ENCODE measurements at places on chromosomes 6 and 20.

DNA sequence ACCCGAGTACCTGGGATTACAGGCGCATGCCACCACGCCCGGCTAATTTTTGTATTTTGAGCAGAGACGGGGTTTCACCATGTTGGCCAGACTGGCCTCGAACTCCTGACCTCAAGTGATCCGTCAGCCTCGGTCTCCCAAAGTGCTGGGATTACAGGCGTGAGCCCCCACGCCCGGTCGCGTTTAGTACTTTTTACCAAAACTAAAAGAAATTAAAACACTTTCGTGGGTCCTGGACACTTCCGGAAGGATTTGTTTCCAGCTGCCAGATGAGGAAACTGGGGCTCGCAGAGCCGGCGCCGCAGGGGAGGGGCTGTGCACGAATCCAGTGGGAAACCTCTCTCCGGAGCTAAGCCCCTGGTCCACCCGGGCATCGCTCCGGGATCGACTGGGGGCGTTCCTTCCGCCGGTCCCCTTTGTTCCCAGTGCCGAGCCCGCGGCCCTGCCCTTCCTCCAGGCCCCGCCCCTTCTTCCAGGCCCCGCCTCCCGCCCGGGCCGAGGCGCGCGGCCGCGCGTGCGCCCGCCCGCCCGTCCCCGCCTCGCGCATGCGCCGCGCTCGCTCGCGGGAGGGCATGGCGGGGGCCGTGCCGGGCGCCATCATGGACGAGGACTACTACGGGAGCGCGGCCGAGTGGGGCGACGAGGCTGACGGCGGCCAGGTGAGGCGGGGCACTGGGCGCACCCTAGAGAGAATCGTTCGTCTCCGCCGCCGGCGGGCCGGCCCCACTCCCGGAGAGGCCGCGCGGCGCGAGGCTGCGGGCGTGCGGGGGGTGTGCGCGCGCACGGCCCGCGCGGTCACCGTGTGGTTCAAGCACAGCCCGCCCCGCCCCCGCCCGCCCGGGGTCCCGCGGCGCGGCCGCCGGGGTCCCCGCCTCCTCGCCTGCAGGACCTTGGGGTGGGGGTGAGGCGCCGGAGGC lies at the start of gene NELFCD:
NELFCD (plus strand) TSS at position 546 of the 917 bp plus-strand sequence; CDS start at position 600, 54 bp downstream.
- DNase-seq: peak; percentile 89

DNA sequence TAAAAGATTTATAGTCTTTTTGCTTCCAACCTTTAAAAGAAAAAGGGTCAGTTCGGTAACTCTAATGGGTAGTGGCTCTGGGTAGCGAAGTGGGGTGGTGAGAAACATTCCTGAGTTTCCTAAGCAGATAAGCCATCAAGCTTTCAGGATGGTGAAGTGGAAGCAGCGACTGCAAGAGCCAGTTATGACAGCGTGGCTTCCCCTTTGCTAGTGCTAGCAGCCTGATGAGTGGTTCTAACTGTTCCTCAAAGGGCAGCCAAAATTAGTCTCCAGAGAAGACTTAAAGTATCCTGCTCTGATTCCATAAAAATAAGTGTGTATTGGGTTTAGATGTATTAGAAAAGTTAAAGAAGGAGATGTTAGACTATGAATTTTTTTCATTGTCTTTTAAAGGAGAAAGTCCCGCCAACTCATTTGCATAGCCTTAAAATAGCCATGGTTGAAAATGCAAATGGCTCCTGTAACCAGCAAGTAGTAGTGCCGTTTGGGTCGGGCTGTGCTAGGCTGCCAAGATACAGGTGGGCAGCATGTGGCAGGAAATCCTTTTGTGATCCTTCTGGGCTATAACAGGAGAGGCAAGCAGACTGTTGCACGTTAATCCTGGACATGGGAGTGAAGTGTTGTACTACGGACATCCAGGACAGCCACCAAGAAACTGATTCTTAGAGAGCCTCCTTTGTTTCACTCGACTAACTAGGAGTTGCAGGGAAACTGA lies 18.0 kb downstream of the ELOVL2 start:
- no peak for DNase-seq

DNA sequence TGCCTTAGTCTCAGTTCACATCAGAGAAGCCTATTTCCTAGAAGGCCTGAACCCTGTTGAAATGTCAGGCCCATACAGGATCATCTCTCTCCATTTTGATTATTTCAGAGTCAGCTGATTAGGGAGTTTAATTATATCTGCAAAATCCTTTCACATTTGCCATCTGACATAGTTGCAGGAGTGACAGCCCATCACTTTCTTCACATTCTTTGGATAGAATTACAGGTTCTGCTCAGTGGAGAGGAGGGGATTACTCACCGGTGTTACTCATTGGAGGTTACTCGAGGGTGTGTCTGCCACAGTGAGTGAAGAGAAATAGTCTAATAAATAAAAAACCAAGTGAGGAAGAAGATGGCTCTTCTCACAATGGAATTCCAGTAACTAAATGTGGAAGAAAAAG lies 216.8 kb downstream of the TMEM242 start:
- DNase-seq: peak; percentile 84

GRCh38 chr6:143549949-143550268 lies 38.4 kb upstream of the FUCA2 start:
- no peak for DNase-seq

DNA sequence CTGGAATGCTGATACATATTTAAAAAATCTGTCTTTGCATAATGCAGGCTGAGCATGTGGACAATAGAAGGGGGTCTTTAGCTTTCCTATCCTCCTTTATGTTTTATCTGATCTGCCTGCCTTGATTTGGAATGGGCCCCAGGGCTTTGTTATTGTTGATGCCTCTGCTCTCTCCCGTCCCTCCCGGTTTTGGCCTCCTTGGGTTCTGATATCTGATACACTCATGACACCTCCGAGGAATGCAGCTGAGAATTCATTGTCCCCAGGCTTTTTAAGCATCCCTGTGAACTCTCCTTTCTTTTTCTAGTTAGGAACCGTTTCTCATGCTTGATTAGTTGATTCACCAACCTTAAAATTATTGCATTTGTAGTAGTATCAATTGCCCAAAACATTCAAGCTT lies 185.5 kb upstream of the RALGAPA2 start:
- DNase-seq: no peak

GRCh38 chr6:91606148-91606901 lies 1019.5 kb upstream of the MAP3K7 start:
- DNase-seq: peak; percentile 6

DNA sequence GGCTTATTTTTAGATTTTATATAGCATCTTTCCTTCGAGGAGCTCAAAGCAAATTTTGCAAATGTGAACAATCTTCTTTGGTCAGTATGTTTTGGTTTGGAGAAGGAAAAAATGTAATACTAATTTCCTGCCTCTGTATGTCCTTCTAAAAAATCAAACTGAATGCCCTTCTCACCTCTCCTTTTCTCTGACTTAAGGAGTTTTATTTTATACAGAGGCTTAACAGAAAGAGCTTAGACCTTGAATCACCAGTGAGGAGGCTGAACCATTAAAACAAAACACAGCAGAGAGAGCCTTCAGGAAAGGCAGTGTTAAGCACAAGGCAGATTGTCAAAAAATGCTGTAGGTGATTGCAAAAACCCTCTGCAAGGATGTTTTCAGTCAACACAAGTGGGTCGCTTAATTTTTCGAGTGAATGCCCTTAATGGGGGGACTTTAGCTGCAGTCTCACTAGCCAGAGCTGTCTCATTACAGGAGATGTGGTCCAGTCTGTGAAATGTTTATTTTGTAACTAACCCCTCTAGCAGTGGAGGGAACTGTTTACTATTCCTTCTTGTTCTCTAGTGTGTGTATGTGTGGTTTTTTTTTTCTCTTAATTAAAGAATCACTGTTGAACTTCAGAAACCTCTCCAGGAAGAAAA lies 481.3 kb upstream of the CITED2 start:
- no peak for DNase-seq

DNA sequence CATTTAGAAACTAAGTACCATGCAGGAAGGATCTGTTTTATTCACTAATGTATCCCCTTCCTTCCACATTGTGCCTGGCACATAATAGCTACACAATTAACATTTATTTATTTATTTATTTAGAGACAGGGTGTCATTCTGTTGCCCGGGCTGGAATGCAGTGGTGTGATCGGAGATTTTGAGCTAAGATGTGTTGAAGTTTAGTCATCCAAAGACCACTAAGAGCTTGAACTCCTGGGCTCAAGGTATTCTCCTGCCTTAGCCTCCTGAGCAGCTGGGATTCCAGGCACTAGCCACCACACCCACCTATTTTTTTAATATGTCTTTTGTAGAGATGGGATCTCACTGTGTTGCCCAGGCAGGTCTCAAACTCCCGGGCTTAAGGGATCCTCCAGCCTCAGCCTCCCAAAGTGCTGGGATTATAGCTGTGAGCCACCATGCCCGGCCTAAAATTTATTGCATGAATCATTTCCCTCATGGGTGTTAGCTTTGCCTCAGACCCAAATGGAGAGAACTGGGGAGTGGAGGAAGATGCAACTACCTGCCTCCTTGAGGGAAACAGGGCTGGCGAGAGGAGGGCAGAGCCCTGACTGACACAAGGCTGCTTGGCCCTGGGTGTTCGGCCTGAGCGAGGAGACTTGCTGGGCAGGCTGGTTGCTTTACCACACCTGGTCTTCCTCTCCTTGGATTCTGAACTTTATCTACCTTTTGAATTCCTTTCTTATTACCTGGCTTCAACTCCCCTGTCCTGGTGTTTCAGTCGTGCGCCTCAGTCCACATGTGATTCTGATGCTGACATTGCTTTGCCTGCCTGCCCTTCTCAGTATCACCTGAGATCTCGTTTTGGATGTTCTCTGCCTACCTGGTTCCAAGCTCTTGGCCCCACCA lies 1.7 kb upstream of the DYNLT1 start:
- peak; percentile 90 for DNase-seq

DNA sequence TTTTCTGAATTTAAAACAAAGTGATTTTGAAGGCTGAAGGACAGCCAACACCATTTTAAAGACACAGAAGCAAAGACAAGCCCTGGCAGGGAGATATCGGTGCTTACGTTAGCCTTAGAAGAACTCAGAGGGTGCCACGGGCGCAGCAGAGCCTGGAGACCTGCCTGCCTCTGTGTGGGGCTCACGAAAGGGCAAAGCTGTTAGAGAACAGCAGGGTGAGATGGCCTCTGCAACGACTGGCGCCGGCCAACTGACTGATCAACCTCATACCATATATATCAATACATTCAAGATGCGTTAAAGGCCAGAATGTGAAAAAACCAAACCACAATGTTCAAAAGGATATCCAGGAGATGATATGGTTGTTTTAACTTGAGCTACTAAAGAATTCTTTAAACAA lies 151.0 kb upstream of the RPS6KA2 start:
- DNase-seq: no peak

GRCh38 chr6:108755257-108756240 lies 92.7 kb upstream of the ARMC2 start:
- peak; percentile 29 for DNase-seq

DNA sequence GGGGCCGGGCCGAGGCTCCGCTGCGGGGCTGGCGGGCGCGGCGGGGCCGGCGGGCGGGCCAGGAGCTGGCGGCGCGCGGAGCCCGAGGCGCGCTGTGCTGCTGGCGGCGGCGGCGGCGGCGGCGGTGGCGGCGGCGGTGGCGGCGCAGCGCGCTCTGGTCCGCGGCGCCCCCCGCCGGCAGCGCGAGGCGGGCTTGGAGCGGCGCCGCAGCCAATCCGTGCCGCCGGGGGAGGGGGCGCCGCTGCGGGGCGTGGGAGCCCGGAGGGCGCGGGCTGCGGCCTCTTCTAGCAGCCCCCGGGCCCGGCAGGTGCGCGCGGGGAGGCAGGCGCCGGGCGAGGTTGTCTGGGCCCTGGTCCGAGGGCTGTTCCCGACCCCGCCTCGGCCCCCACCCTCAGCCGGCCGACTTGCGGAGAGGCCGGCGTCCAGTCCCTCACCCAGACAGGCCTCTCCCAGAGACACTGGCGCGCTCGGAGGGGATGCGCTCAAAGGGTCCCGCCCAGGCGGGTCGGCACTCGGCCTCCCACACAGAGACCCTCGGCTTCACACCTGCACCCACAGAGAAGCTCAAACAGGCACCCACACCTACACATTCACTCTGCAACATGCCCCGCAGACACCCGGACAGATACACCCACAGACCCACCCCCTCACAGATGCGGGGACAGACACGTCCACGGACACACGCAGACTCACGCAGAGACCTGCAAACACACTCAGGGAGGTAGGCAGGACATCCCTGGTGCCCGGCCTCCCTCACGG lies at the start of gene RIMS4:
RIMS4 (minus strand) TSS at position 156 of the 759 bp plus-strand sequence. CDS start 275 bp downstream, outside the sequence.
- no peak for DNase-seq

DNA sequence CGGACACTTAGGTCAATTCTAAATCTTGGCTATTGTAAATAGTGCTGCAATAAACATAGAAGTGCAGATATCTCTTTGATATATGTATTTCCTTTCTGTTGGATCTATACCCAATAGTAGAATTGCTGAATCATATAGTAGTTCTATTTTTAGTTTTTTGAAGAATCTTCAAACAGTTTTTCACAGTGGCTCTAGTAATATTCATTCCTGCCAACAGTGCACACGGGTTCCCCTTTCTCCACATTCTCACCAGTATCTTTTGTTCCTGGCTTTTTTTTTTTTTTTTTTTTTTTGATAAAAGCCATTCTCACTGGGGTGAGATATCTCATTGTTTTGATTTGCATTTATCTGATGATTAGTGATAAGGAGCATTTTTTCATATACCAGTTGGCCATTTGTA lies 1.8 kb upstream of the FBXL4 start:
- no peak for DNase-seq

GRCh38 chr6:87699576-87699975 lies 2.5 kb downstream of the AKIRIN2 start:
- no peak for DNase-seq

DNA sequence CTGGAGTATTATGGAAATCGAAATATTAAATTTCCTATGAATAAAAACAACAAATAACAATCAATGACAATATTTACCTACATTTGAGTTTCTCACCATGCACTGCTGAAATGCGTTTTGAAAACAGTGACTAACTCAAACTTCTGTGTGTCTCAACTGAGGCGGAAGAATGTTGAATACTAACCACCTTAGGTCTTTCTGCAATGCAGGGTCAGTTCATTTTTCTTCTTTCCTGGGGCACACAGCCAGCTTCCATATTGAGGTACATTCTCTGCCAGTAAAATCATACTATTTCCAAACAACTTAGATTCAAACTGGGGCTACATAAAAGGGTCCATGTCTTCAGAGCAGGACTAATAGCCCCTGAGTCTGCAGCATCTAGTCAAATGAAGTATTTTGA lies 310.1 kb downstream of the UTRN start:
- no peak for DNase-seq

- DNase-seq: peak; percentile 1
Observed at GRCh38 chr20:21808863-21809664, 103.6 kb downstream of the PAX1 start.

DNA sequence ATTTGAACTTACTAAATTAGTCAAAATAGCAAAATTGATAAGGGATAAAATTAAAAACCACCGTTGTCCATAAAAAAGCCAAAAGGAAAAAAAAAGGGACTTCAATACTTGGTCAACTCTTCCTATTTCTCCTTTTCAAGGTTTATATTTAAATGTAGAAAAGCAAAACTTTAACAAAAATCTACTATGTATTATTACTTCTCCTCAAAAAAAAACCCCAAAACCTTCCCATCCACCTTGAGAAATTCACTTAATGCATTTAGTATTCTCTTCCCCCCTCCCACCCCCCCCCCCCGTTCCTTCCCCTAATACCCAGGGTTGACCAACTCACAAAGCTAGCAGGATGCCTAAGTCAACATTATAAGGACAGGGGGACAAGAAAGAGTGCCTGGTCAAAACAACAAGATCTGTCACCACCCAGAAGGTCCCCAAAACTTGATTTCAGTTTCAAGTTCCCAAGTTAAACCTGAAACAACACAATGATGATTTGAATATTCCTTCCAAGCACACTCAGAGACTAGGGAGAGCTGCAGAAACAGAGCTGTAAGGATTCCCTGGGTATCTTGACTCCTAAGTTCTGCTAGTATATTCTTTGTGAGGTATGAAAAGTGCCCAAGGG lies 14.6 kb downstream of the GMDS start:
- DNase-seq: no peak
